ENCODE measurements at places on chromosomes 2 and 18.
A peak's percentile ranks its signal among the peaks of the same experiment; 100 is the strongest.

- peak; percentile 89 for DNase-seq
Measured at GRCh38 chr18:8661754-8662559, 43.4 kb upstream of the MTCL1 start.

- no peak for DNase-seq
Measured at GRCh38 chr2:111957872-111958354, 59.5 kb downstream of the MERTK start.

DNA sequence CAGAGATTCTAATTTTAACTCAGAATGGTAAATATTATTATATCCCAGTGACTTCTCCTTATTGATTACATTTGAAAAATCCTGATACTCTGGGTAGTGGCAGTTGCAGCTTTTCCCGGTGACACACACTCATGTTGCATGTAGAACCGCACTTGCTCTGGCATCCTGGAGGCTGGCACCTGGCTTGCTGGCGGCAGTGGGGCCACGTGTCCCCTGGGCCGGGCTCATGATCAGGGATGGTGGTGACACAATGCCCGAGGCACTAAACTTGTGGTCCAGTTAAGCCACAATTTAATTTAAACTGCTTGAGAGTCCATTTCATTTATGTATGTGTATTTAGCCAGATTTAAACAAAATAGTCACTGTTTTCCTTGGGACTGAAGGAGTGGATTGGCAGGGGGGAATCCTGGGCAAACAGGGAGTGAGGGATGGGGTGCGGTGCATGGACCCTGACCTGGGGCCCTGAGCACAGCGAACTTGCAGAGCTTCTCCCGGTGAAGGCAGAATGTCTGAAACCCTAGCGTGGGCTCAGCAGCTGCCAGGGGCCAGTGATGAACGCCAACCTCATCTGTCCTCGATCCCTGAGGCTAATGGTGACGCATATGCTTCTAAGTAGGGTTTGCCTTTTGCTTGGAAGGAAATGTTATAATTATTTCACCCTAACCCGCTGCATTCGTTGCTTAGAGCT, 50.0 kb downstream of the KCNG2 start:
- no peak for DNase-seq

- peak; percentile 25 for DNase-seq
Measured at GRCh38 chr2:236776695-236777251, 207.1 kb downstream of the ACKR3 start.

DNA sequence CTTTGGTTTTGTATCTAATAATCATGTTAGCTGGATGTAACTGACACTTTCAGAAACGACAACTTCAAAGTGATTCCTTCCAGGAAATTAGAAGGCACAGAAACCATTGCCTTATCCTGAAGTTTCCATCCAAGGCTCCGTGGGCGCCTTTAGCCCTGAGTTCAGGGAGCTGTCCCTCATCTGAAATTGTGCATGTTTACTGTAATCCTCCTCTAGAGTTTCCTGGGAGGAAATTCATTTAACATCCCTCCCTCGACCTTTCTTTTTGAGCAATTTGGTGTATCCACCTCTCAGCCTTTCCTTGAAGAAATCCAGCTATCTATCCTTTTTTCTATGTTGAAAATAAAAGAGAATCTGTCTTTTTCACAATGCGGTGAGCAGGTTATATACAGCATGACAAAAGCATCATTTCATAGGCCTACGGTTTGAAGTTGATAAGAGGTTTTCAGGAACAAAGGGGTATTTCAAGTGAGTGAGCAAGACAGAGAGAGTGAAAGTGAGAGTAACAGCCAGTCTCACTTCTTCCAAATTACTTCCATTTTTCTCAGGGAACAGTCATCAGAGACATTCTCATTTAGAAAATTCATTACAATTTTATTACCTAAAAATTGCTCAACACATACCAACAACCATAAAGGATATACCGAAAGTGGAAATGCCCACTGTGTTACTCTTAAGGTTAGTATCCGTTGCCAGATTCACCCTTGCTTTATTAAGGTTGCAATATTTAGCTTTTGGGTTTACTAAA, 167.3 kb downstream of the MREG start:
- DNase-seq: no peak

GRCh38 chr18:27599202-27599829, 414.2 kb upstream of the CHST9 start:
- peak; percentile 57 for DNase-seq

DNA sequence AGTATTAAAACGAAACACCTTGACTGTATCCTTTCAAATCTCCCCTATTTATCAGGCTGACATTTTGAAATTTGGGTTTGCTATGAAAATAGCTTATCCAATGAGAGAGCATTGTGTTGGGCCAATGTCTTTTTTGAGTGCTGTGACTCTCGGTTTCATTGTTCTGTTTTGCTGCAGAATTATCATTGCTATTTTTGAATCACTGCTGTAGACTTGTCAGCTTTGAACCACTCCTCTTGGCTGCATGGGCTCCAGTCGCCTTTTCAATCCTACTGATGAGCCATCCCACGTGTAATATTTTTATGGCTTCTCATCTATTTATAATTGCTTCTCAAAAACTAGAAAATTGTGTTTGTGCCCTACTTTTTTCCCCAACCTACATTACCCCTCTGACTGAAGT, 322.8 kb downstream of the LNPK start:
- no peak for DNase-seq

DNA sequence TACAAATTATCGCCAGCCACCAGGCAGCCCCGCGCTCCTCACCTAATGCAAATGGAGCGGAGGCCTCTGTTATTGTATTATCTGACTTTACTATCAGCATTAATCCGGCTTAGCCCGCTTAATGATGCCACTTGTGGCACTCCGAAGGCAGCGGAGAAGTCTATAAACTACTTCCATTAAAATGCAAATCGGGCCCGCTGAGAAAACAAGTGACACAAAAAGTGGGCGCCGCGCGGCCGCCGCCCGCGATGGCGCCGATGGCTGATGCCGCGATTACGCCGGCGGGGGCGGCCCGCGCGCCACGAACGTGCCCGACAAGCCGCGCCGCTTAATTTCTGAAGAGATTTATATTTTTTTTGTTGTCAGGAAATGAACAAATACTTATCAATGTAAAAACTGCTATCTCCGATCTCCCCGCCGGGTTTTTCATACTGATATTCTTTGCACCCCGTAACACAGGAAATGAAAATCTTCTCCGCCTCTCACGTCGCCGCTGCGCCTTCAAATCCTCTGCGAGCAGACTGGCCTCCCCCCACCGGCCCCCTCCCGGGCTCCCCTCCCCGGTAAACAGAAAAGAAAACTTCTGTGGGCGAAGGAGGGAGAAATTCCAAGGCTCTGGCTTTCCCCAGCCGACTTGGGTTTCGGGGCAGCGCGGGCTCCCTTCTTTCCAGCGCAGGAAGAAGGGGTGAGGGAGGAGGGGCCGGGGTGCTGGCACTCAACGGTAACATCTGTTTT, 221.8 kb downstream of the INSIG2 start:
- peak; percentile 70 for DNase-seq

- DNase-seq: no peak
Measured at GRCh38 chr2:234679741-234680687, 183.1 kb upstream of the ARL4C start.

DNA sequence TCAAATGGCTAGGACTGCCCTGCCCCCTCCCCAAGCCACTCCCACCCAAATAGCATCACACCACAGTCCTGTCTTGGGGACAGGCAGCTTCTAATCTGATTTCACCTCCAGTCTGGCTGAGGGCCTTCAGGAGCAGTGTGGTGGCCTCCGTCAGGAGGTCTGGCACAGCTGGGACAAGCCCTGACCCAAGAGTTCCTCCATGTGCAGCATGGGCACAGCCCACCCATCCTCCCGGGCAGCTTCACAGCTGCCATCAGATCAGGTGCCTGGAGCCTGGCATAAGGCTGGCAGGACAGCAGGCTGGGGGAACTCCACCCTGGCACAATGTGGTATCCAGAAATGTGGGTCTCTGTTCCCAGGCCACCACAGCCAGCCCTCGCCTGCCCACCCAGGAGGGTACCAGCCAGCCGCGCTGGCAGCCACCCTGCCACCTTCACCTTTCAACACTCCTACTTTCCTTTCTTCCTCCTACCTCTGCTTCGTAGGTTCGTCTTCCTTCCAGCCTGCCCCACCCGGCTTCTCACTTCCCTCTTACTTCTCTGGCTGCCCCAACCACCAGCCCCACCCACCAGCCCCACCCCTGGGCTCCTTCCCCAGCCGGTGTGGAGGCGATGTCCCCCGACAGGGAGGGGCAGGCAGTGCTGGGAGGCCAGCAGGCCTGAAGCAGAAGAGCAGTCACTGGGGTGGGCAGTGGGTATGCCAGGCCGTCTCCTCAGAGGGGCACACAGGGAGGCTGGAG, at the start of gene CAPG:
CAPG (minus strand) TSS at position 522 of the 739 bp plus-strand sequence. CDS start 8,221 bp downstream, outside the sequence.
- peak; percentile 93 for DNase-seq

DNA sequence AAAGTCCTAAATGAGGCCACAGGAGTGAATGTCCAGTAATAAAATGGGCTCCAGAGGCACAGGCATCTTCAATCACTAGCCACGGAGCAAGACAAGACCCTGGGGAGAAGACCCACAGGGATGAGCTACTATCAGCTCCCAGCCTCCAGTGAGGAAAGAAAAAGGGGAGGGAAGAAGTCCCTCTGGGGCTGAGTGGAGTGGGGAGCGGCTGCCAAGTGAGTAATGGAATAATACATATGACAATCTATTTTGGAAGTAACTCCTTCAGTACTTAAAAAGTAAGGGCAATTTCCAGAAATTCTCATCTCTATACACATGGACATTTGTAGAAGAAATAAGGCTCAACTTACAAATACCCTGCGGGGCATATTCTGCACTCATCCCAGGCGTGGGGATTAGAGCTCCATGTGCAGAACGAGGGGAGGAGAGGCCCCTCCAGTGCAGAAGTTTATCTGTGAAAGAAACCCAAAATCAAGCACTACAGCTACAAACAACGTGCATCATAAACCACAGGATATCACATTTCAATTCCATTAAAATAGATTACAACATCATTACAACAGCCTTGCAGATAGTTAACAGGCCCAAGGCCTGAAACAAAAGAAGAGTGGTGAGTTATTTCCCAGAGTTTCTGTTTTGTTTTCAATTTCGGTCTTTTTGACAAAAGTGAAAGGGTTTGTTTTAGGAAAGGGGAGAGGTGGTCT, 84.9 kb downstream of the BCL11A start:
- DNase-seq: no peak

DNA sequence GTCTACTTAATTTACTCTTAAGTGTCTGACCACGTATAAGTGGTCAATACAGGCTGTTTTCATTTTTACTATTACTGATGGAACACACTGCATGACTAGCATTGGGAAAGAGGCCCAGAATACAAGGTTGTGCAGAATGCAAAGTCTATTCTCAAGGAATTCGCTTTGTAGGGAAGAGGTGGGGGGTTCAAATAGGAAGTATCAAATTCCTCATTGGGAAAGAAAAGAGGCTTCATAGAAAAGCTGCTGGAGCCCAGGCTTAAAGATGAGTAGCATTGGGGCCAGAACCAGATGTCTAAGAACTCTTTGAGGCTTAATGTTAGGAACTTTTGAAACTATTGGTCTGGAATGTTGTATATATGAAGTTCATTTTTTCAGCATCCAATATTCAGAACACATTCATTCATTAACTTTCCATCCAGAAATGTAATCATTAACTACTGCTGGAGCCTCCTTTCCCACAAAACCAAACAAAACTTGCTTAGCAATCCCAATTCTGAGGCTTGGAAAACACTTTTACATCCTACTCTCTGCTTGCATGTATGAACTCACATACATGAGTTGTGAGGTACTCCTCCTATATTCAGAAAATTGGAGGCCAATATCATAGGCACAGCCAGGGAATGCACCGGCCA, 994 bp upstream of the LRATD1 start:
- DNase-seq: no peak

DNA sequence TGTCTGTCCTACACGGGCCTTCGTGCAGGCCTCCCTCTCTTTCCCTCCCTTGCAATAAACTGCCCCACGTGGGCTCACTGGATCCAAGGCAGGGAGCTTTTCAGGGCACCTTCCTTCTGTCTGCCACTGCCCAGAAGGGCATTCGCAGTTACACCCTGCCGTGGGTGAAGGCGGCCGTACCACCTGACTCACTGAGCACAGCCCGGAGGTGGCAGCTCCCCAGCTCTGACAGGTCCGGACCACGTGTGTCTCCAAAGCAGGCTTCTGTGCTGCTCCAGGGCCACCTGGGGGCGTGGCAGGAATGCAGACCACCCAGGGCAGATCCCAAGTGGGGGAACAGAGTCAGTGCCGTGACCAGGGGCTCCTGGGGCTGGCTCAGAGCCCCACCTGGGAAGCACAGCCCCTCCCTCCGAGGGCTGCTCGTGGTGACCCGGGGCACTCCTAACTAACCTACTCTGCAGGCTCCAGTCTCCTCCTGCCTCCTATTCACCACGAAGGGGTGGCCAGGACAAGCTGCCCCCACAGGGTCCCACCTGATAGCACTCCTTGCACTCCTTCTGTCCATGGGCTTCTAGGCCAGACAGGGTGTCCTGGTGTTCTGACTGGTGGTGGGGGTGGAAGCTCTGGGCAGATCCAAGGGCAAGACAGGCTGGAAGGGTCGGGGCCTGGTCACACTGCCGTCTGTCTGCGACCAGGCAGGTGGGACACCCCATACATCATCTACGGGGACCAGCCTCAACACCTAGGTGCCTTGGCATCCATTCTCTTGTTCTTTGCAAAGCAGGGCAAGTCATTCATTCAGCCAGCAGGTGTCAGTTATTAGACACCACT, 9.7 kb downstream of the SNED1 start:
- DNase-seq: peak; percentile 80

DNA sequence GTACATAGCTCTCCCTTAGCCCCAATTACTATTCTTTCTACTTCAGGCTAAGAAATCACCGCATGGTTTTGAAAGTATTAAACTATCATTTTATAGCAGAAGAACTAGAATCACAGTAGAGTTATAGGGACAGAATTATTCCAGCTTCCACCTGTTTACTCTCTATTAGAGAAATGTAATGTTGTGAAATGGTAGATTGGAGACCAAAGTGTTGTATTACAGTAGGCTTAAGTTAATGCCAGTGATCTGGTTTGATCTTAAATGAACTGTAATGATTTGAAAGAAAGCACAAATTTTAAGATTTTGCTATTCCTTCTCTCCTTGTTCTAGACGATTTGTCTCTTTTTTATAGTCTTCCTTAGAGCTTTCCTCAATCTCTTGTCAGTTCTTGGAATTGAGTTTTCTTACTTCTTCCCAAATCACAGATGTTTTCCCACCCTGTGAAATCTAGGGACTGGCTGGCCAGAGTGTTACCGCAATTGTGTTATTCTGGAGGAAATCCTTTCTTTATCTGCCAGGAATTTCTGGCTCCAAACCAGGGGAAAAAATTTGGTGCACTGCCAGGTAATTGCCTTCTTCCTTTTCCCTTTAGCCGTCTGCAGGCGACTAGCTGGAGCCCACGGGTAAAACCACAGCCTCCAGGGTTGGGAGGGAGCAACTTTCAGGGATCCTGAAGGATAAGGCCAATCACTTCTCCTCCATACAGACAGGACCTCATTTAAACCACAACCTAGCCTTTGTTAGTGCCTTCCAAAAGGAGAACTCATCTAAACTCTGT, 51.7 kb downstream of the NOP58 start:
- DNase-seq: peak; percentile 48

GRCh38 chr2:14480906-14481305, 151.6 kb upstream of the LRATD1 start:
- no peak for DNase-seq

GRCh38 chr18:34817636-34818035, 107.5 kb downstream of the DTNA start:
- DNase-seq: no peak
